ENCODE measurements at places on chromosomes 7 and 10.

- DNase-seq: no peak
Observed at GRCh38 chr7:12032146-12032545, 178.9 kb upstream of the TMEM106B start.

DNA sequence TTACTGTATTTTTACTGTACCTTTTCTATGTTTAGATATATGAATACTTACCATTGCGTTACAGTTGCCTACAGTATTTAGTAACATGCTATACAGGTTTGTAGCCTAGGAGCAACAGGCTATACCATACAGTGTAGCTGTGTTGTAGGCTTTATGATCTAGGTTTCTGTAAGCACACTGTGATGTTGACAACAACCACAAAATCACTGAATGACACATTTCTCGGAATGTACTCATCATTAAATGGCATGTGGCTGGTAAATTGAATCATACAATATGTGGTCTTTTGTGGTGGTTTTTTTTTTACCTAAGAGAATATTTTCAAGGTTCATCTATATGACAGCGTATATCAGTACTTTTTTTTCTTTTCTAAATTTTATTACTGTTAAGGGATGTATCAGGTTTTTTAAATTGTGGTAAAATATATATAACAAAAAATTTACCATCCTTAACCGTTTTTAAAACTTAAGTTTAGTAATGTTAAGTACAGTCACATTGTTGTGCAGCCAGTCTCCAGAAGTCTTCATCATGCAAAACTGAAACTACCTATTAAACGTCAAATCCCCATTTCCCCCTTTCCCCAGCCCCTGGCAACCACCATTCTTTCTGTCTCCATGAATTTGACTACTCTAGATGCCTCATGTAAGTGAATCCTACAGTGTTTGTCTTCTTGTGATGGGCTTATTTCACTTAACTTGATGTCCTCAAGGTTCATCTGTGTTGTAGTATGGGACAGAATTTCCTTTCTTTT, 21.5 kb downstream of the BTAF1 start:
- no peak for DNase-seq

DNA sequence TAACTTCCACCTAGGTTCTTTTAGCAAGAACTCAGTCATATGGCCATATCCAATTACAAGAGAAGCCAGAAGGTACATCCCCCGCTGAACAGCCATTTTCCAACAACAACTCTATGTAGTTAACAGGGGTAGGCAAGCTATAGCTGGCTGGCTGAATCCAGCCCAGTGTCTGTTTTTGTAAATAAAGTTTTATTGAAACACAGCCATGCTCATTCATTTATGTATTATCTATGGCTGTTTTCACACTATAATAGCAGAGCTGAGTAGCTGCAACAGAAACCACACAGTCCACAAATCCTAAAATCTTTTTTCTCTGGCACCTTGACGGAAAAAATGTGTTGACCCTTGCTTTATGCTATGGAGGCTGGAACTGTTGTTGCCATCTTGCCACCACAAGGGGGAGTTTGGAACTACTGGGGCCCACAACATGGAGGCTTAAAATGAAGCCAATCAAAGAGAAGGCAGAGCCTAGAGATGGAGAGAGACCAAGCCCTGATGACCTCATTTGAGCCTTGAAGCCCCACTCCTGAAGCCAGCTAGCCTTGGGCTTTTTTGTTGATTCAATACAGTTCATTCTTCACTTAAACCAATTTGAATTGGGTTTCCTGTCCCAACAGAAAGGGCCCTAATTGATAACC, 33.3 kb upstream of the XPNPEP1 start:
- no peak for DNase-seq

DNA sequence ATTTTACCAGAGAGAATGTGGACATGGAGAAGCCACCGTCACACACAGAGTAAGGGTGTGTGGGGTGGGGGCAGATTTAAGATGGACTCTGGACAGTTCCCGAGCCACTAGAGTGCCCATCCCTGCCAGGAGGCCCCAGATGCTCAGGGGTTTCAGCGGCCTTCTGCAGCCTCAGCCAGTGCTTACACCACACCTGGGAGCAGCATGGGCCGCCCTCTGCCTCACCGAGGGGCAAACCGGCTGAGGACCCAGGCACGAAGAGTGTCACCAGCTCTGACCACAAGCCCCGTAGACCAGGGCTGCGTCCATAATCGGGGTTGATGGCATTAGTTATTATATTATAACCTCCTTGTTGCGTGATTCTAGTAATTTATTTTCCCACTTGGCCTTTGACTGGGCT, 6.7 kb upstream of the MNX1 start:
- DNase-seq: no peak

DNA sequence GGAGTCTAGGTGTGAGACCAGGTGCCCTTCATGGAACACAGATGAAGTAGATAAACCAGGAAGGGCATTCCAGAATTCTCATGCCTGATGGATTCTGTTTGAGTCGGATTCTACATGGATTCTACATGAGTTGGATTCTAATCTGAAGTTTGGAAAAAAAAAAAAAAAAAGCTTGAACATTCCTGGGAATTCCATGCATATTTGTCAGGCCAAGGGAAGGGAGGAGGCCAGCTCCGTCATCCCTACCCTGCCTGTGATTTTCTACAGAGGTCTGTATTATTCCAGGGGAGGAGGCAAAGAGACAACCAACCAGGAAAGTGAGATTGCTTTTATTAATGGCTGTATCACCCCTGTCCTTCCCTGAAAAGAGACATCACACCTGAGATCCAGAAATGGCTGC, 27.8 kb upstream of the EBLN1 start:
- no peak for DNase-seq

DNA sequence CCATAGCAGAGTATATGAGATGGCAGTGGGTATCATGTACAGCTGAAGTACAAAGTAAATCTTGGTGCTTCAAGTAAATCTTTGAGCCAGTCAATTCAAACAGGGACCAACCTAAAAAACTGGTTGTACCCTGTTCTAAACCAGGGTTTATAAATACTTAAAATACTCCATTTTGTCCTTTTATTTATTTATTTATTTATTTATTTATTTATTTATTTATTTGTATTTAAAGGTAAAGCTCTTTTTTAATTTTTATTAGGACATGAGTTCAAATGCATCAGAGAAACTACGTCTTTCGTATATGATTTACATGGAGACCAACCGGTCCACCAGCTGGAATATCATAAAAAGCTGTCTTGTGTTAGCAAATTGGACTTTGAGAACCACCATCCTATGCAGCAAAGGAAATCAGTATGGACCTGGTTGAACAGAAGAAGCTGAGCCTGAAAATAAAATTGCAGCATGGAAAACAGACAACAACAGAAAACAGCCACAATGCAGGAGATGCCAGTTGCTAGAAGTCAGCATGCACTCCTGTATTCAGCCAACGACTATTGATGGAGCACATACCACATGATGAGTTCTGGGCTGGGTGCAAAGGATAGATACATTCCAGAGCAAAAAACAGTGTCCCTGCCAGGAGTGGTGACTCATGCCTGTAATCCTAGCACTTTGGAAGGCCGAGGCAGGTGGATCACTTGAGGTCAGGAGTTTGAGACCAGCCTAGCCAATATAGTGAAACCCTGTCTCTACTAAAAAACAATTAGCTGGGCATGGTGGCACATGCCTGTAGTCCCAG, 60.0 kb downstream of the PLXNA4 start:
- DNase-seq: no peak

DNA sequence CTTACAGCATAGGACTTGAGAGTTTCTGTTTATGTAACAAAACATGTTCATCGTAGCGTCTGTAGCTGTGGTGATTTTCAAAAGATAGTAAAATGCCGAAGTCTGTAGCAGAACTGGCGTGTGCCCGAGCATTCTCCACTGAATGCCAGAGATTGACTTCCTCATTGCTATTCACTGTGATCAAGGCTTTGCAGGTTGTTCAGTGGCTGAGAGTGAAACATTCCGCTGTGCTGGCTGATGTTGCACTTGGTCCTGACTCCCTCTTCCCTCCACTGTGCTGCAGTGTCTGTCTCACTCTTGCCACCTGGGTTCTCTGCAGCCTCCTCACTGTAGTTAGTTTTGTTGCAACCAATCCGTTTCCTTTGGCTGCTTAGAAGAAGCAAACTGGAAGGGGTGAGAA, 37.6 kb downstream of the FHIP2A start:
- no peak for DNase-seq

- DNase-seq: no peak
Observed at GRCh38 chr10:21099291-21100062, 202.4 kb upstream of the NEBL start.

GRCh38 chr10:29841724-29842649, 207.2 kb upstream of the SVIL start:
- DNase-seq: no peak

GRCh38 chr10:97479939-97480338, 18.3 kb downstream of the MMS19 start:
- no peak for DNase-seq

DNA sequence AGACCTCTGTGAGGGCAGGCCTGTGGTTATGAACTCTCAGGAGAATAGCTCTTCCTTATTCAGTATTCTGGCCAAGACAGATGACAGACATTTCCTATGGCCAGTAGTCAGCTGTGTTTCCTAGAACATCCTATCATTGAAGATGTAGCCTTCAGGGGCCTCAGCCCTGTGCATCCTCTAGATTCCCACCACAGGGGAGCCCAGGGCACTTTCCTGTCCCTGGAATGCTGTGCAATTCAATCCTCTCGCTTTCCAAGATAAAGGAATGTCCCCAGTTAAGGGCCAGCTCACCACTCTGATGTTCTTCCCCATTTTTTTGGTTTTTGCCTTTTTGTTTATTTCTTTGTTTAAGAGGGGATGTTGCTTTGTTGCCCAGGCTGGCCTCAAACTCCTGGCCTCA, 578.8 kb upstream of the C7orf33 start:
- DNase-seq: no peak

DNA sequence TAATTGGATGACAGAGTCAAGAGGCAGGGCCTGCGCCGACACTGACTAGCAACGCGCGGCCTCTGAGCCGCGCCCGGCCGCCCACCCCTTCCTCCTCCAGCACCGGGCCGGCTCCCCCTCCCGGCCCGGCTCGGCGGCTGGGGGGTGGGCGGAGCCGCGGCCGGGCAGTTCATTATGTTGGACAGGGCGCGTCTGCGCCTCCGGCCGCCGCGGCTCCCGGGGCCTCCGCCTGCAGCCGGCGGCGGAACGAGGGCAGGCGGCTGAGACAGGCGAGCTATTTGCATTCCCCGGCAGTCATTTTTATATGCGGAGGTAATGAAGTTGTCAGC, 106.7 kb downstream of the SNX10 start:
- DNase-seq: peak; percentile 26

- no peak for DNase-seq
Observed at GRCh38 chr7:90825779-90826178, 229.7 kb downstream of the CDK14 start.

GRCh38 chr10:42984761-42985325, 92.0 kb upstream of the RET start:
- no peak for DNase-seq

DNA sequence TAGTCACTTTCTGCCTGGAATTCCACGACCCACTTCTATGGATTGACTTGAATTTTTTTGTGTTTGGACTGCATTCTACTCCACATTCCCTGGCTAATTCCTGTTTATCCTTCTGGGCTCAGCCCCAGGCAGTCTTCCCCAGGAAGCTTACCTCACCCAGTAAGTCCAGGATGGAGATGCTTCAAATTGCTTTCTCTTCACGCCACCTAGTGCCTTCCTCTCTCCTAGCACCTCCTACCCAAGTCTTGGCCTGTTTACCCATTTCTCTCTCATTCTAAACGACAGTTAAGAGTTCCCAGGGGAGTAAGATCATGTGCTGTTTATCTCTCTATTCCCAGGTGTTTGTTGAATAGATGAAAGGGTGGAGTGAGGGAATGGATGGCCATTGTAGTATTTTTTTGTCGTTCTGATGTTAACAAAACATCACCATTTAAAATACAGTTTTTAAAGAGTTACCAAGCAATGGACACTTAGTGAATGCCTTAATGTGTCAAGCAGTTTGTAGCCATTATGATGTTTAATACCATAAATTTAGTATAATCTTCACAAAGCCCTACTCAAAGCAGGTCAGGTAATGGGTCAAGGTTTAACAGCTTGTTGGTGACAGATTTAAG, 45.5 kb upstream of the TARP start:
- no peak for DNase-seq

GRCh38 chr7:66105263-66105748, 9.3 kb upstream of the CRCP start:
- no peak for DNase-seq

- no peak for DNase-seq
Observed at GRCh38 chr10:3046981-3047547, 20.3 kb upstream of the PFKP start.

- DNase-seq: no peak
Observed at GRCh38 chr10:49364747-49365146, 31.1 kb downstream of the DRGX start.

DNA sequence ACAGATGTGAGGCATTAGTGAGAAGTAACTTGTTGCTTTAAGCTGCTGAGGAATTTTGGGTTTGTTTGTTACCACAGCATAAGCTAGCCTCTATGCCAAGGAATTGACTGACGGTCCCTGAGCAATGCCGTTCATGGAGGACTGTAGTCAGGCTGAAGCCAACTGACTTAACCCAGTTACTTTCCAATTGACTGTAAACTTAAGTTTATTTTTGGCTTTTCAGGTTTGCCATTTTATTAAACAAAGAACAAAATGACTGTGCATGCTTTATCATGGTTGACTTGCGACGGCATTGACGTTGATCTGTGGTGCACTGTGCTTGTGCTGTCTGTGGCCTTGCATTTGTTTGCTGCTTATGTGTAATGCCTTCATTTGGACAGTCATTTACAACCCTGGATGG, 53.5 kb downstream of the DNAJB9 start:
- no peak for DNase-seq

DNA sequence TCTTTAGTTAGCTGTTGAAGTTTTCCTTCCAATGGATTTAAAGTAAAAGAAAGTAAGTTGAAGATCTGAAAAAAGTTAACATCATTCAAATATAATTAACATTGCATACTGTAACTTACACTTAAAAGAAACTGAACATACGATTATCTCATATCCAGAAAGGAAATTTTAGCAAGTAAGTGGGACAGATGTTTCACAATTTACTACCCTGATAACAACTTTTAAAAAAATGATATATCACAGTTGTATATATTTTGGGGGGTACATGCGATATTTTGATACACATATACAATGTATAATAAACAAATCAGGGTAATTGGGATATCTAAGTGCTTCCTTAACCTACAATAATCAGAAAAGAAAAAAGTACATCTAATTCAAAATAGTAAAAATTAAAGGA, 44.2 kb downstream of the ASZ1 start:
- no peak for DNase-seq

DNA sequence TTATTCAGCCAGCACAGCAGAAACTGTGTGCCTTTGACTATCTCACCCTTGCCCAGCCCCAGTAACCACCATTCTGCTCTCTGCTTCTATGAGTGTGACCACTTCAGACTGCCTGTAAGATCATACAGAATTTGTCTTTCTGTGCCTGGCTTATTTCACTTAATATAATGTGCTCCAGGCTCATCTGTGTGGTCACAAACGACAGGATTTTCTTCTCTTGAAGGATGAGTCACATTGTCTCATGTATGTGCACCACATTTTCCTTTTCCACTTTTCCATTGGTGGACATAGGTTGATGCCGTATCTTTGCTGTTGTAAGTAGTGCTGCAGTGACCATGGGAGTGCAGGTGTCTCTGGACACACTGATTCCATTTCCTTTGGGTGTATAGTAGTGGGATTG, 122.5 kb upstream of the LANCL2 start:
- no peak for DNase-seq

- no peak for DNase-seq
Observed at GRCh38 chr10:114694752-114695151, 36.7 kb upstream of the ABLIM1 start.

- DNase-seq: no peak
Observed at GRCh38 chr10:31954410-31955191, 26.0 kb upstream of the ARHGAP12 start.

GRCh38 chr10:21687266-21688008, 153.4 kb downstream of the MLLT10 start:
- no peak for DNase-seq
